EH (cell line): ENCODE measurements at places on chromosomes 13 and 19.

DNA sequence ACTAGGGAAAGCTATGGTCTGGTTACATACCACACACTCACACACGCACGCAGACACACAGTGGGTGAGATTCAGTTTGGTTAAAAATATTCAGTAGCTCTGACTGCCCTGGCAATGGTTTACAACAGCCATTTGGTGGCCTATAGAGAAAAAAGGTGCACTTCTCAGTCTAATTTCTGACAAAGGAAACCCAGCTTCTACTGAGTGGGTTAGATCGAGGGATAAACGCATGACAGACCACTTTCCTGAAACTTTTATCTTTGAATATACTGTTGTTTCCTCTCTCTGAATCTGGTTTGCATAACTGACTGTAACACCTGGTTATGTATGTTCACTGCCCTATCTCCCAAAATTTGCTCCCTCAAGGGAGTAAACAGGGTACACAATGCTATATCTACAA is 2.5 kb downstream of the LIG4 start:
- DNase-seq: no peak

GRCh38 chr13:78595495-78596398 is 7.6 kb downstream of the POU4F1 start:
- no peak for DNase-seq

- peak; percentile 95 for DNase-seq
Measured at GRCh38 chr19:20661150-20661819, at the start of gene ZNF626. Gene ZNF626, minus strand, starts transcription at chr19:20661571. Its CDS starts 125 bp downstream, at chr19:20661446.

DNA sequence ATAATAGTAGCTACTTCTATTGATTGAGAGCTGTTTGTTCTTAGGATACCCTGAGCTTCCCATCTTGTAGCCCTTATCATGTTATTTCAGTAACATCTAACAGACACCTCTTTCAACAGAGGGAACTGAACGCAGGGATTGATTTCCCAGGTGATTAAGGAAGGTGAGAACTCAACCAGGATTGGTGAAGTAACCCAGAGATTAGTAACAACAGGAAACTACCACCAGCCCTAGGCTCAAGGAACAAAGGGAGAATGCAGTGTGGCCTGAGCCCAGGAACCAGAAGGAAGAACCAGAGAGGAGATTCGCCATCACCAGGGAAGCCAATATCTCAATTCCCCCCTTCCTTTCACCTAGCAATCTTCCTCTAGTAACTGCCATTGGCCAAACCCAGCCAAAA is 8.5 kb downstream of the DHRS12 start:
- DNase-seq: no peak

DNA sequence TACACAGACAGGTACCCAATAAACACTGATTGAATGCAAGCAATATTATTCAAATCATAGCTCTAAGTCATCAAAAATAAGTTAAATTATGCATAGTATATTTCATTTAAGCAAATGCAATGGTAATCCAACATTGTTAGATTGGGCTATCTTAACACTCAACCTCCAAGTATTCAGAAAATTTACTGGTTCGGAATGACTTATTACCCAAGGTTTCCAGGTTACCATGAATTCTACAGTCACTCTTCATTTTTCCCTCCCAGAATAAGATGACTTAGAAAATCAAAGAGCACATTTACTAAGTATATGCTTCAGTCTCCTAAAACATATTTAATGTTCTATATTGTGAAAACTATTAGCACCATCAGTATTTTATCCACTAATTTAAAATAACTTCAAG is 6.0 kb downstream of the UBL3 start:
- DNase-seq: peak; percentile 57

DNA sequence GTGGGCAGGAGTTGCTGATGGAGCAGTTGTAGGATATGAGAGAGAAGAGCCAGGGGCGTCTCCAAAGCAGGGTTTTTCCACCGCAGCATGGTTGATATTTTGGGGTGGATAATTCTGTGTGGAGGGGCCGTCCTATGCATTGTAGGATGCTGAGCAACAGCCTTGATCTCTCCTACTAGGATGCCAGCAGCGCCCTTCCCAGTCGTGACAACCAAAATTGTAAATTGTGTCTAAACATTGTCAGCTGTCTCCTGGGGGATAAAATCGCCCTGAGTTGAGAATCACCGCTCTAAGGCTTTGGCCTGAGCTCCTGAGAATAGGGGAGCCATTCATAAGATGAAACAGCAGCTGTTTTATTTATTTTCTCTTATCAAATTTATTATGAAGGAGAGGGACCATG is 4.2 kb downstream of the CACNG8 start:
- DNase-seq: no peak

DNA sequence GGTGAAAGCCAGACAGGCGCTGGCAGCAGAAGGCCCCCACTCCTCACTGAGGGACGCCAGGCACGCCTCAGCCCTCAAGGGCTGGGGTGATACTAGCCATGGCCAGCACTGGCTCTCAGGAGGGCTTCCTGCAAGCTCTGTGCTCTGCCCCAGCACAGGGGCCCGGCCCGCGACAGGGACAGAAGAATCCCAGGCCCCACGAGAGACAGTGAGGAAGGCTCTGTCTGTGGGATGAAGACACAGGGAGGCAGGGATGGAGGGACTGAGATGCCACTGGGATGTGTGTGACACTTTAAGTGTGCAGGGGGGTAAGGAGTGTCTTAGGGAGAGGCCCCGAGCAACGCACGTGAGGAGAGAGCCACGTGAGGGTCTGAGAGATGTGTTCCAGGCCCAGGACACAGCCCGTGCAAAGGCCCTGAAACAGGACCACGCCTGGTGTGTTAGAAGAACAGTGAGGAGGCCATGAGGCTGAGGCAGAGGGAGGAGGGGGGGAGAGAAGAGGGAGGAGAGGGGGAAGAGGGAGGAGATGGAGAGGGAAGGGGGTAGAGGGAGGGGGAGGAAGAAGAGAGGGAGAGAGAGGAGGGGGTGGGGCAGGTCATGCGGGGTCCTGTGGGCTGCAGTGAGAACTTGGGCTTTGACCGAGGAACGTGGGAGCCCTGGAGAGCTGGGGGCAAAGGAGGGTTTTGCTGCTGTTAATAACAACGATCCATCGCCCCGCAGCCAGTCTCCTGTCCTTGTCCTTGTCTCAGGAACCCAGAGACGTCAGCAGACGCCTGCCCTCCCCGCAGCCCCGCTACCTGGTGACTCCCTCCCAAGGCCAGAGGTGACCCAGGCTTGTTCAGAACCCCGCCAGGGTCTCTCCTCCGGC is 7.2 kb downstream of the RPL36 start:
- DNase-seq: no peak

DNA sequence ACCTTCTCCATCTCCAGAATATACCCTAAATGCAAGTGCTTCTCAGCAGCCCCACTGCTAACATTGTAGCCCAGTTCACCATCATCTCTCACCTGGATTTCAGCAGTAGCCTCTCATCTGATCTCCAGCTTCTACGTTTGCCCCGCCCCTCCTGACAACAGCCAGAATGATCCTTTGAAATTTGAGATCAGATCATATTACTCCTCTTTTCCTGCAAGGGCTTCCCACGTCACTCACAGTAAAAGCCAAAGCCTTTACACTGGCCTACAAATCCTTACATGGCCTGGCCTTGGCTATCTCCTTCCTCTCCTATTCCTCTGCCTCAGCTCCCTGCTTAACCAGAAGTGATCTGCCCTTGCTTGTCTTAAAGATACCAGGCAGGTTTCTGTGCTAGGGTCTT is 94.3 kb upstream of the NBEA start:
- DNase-seq: no peak

GRCh38 chr13:97117388-97117910 is 104.7 kb upstream of the MBNL2 start:
- DNase-seq: no peak

DNA sequence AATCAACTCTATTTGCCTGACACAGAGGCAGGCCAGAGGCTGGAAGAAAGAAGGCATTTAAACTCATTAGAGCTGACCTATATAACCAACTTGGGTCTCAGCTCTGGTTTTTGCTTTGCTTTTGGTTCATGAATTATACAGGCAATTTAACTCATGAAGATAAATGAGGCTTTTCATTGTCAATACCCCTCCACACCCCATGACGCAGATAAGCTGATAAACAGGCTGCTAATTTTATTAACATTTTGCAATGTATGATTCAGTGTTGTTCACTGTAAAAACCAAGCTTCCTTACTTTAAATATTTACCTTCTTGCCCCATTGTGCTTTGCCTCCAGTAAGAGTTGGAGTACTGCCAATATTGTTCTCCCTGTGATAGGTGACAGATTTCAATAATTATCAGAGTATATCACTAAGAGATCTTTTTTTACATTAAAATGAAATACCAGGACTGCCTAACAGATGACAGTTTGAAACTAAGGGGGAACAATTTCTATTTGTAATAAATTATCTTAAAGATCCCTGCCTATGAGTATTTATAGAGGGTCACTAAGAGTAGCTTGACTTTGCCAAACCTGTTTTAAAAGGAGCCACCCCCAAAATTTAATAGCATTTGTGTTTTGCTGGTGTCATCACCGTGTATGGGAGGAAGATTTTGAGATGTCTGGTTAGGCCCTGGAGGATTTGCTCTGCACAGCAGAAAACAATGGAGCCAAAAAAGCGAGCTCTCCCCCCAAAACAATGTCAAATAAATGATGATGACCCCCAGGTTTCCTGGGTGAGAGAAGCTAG is 472.7 kb upstream of the NBEA start:
- DNase-seq: no peak

DNA sequence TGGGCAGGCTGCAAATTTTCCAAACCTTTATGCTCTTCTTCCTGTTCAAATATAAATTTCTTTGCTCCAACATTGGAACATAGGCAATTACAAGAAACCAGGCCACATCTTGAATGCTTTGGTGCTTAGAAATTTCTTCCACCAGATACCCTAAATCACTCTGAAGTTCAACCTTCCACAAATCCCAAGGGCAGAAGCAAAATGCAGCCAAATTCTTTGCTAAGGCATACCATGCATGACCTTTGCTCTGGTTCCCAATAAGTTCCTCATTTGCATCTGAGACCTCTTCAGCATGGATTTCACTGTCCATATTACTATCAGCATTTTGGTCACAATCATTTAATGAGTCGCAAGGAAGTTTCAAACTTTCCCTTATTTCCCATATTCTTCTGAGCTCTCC is 130.9 kb downstream of the DIAPH3 start:
- DNase-seq: no peak

DNA sequence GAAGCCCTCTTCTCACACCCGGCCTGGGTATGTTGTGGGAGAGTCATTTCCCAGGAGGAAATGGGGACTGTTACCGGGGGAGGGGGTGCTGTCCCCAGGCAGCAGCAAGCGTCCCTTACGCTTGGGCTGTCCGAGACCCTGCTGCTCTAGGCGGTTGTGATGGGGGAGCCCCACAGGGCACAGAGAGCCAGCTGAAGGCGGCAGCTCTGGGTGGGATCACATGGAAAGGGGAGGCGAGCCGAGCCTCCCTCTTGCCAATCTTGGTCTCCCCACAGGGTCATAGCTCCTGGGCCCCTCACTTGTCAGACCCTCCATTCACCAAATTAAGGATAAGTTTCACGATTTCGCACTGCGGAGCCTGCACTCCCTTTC is 22.0 kb downstream of the EPN1 start:
- no peak for DNase-seq

DNA sequence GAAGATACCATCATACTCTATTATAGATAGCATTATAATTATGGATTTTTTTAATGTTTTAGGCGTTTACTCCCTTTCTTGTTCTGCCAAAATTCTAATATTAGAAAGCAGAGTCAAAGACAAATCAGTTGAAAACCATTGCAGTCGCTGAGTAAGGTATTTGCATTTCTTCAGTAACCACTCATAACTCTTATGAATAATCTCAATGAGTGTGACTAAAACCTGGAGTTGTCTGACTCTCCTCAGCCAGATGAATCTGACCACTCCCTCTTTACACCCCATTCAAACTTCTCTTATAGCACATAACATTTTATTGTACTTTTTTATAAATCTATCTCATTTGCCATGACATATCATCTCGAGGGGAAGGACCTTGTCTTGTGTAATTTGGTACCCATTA is 1006.5 kb downstream of the DIAPH3 start:
- DNase-seq: no peak

- peak; percentile 38 for DNase-seq
Measured at GRCh38 chr19:5407356-5407755, 47.9 kb upstream of the ZNRF4 start.

DNA sequence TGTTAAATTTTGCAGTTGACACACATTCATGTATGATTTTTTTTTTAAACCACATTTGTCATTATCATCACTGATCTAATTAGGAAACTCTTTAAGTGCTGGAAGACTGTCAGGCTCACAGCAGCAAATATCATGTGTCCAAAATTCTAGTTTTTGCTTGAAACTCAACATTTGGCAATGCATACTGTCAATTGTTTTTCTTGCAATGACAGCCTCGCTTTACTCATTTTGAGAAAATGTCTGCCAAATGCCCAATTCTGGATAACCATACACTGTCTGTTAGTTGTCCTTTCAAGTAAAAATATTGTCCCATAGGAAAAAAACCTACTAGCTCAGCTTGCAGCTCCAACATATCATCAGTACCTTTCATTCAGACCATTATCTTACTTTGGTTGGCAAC is 523.9 kb upstream of the ARGLU1 start:
- DNase-seq: no peak

DNA sequence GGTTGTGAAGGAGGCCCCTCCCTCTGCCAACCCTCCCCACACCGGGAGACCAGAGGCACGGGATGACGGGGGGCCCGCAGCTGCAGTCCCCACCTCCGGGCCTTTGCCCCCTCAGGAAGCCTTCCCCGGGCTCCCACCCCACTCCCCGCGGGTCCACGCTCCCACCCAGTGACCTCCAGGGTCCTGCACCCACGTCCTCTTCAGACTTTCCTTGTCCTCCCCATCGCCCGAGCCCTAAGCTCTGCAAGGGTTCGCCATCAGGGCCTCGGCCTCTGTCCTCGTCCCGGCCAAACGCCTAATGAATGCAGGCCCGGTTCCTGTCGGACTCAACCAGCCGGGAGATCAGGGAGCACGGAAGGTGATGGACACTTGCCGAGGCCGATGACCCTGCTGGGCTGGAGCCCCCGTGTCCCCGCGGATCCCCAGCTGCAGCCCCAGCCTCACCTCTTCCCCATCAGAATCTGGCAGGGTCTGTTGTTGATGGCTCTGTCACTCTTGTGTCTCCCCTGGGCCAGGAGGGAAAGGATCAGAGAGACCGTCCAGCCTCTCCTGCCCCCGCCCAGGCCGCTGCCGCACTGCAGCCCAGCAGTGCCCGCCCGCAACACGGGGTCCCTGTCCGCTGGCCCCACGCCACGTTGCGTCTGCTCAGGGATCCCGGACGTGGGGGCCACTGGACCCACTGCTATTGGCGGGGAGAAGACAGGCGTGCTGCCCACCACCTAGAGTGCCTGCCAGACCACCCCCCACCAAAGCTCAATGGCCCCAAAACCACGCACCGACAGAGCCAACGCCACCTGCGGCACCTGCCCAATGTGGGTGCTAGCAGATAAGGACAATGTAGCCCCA is 5.7 kb downstream of the ATP8B3 start:
- no peak for DNase-seq
